Hematopoietic multipotent progenitor cell treated with erythropoietin and hydrocortisone succinate and interleukin-3 and kit ligand, for 6 days (in vitro differentiated cells): ENCODE measurements at places on chromosomes 6 and 20.

DNA sequence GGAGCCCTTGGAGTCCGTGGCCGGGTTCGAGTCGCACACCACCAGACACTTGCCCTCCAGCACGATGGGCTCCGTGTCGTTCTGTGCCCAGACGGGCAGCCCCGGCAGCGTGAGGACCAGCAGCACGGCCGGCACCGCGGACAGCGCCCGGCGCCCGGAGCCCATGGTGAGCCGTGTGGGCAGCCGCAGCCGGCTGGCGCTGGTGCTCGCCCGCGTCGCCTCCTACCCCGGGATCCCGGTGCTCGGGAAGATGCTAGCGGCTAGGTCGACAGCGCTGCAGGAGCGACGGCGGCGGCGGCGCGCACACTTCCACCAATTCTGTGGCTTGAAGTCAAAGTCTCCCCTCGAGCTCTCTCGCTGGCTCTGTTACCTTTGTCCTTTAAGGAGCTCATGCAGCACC, 1.3 kb downstream of the CBLN4 start:
- no peak for DNase-seq

- DNase-seq, result peak; percentile 57
Measured at GRCh38 chr20:25865715-25866656, 169.3 kb upstream of the ZNF337 start.

- DNase-seq, result no peak
Measured at GRCh38 chr20:50848341-50848808, 53.5 kb downstream of the BCAS4 start.

DNA sequence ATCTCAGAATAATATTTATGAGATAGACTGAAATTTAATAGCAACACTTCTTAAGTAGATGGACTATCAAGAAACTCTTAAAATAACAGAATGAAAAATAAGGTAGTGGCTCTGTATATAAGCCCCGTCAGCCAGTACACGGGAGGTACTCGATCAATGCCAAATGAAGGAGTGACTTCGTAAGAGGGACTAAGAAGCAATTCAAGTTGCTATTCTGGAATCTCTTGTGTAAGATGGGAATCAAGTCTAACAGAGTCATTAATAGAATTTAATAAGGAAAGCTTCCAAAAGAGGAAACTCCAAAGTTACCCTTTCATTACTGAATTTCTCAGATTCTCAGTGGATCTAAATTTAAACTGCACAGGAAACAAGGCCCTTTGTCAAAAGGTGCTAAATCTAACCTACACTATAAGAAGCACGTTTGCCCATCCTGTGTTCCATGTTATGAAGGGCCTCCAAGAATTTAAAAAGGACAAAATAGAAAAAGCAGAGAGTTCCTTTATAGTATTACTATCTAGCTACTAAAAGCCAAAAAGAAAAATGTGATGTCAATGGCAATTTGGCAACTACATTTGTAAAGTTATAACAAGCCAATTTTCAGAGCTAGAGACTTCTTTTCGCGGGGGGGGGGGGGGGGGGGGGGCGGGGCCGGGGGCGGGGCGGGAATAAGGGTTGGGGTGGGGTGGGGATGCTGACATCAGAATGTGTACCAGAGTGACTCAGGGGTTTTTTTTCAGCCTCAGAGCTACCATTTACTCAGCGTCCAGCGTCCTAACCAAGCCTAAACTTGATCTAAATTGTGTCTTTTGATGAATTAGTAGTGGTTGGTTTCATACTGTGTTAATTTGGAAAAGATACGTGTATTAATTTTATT, 200.6 kb downstream of the GMPR start:
- DNase-seq, result peak; percentile 40

DNA sequence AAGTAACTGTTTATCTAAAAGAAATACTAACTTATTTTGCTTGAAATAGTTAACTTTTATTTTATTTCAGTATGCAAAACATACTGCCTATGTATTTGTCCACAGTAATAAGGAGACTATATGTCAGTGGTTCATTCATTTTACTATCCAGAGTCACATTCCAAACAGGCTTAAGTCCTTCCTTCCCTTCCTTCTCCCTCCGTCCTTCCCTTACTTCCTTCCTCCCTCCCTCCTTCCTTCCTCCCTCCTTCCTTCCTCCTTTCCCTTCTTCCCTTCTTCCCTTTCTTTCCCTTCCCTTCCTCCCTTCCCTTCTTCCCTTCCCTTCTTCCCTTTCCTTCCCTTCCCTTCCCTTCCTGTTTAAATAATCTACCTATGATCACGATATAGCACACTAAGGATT, 899.2 kb downstream of the EYS start:
- DNase-seq, result no peak

DNA sequence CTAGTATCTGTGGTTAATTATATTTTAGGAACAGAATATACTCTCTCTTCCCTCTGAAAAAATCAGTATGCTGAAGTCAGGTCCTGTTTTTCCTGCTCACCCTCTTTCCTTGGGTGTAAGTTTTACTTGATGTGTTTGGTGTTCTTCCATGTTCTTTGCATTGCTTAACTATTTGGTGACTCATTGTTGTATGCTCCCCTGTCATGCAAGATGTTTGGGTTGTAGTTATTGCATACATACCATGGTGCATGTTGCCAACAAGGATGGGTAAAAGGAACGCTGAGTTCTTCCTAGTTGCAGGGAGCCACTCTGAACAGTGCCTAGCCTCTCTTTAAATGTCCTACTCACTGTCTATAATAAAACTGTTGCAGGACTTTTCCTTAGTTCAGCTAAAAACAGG, 207.9 kb upstream of the LAMP5 start:
- DNase-seq, result no peak

DNA sequence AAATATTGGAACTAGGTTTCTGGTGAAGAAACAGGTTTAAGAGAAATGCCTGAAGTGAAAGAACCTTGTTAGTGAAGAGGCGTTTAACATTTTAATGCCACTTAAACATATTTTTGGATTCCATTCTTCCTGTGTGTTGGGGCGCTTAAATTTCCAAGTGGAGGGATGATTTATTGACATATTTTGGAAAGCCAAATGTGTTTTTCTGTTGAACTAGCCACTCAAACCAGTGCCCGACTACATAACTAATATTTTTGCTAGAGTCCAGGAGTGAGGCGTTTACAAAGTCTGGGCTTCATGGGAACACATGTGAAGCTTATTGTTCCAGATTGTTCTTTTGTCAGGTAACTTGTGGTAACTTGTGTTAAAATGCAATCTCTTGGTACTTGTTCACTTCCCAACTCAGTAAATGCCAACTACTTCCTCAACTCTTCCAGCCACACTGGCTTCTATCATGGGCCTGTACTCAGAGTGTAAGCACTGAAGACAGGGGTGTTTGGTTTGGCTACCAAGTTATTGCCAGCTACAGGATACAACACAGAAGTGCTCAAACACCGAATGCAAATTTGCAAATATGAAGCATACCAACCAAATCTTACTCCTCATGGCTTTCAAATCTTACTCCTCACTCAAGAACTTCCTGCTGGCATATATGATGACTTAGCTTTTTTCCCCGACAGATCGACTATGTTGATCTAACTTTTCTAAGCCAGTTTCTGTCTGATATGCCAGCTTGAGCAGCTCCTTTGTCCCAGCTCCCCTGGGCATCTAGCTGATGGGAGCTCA, 2.0 kb upstream of the ZNFX1 start:
- DNase-seq, result no peak

- peak; percentile 91 for DNase-seq
Measured at GRCh38 chr20:5205348-5206210, 78.8 kb downstream of the CDS2 start.

DNA sequence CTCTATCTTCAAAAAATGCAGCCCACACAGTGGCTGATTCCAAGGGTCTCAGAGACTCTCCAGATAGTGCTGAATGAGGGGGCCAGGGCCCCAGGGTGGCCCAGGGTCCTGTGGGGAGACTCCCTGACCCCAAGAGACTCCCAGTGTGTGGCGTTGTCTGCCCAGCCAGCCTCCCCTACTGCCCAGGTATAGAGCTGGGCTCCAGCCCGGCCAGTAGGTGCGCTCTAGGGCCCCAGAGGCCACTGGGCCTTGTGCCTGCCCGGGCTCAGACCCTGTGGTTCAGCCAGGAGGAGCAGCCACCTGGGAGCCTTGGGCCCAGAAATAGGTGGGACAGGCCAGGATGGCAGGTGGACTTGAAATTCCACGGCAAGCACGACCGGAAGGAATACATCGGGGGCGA, 30.3 kb upstream of the GATA5 start:
- DNase-seq, result no peak

DNA sequence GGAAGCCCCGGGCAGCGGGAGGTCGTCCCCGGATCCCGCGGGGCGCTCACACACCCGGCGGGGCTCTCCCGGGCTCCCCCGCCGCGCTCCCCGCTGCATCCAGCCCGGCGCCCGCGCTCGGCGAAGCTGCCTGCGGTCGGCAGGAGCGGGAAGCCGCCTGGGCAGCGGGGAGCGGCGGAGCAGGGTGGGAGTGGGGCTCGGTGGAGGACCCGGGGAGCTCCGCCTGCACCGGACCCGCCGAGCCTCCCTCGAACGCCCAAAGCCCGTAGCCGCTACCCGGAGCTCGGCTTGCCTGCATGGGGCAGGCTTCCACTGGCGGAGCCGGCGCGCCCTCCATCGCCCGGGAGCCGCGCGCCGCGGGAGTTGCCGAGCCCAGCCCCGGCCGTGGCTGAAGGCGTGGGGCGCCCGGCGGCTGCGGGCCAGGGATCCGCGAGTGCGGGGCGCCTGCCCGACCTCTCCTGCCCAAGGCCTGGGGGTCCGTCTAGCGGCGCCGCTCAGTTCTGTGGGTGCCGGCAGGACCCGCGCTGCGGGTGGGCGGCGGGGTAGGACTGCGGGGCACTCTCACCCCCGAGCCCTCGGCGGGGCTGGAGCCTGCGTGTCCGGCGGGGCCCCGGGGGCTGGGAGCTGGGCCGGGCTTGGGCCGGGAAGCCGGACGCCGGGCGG, 671 bp downstream of the CDH4 start:
- DNase-seq, result no peak

- DNase-seq, result no peak
Measured at GRCh38 chr6:100210137-100211117, 216.4 kb upstream of the MCHR2 start.

- no peak for DNase-seq
Measured at GRCh38 chr6:139925894-139926641, 551.6 kb upstream of the CITED2 start.

GRCh38 chr20:50250679-50251382, 60.2 kb downstream of the CEBPB start:
- DNase-seq, result no peak

- DNase-seq, result peak; percentile 19
Measured at GRCh38 chr20:36548006-36548315, 6.6 kb downstream of the MYL9 start.

GRCh38 chr6:29147074-29147473, 23.6 kb upstream of the OR2J2 start:
- DNase-seq, result no peak

- no peak for DNase-seq
Measured at GRCh38 chr6:142932889-142933288, 12.1 kb downstream of the HIVEP2 start.

GRCh38 chr20:5400164-5400762, 83.5 kb upstream of the PROKR2 start:
- peak; percentile 58 for DNase-seq

GRCh38 chr20:59404749-59405148, 104.3 kb downstream of the EDN3 start:
- no peak for DNase-seq

- peak; percentile 23 for DNase-seq
Measured at GRCh38 chr6:130381459-130382380, 15.9 kb downstream of the TMEM200A start.

- no peak for DNase-seq
Measured at GRCh38 chr6:2266031-2266795, 20.8 kb upstream of the GMDS start.

- DNase-seq, result no peak
Measured at GRCh38 chr6:109484122-109484521, 1.1 kb upstream of the ZBTB24 start.

DNA sequence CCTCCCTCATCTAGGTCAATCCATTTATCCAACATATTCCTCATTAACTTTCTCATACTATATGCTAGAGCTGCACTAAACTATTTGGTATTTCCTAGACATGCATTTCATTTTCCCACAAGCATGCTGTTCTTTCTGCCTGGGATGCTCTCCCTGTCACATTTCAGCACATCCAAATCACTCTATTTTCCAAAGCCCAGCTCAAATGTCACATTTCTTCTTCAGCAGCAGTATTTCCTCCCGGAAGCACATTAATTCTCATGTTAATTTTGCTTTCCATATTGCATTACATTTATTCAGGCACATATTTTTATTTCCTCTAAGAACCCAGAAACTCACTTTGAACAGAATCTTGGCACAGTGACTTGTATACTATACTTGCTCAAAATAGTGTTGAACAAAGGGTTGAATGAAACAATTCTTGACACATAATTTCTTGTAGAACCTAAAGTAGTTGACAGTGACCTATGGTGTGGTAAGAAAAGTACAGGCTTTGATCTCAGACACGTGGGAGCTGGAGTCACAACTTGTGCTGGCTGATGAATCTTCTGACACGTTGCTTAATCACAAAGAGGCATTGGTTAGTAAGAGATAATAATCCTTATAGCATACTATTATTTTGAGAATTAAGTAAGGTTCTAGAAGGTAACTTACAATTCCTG, 30.8 kb upstream of the CD2AP start:
- no peak for DNase-seq

GRCh38 chr6:3898265-3898994, 49.3 kb downstream of the FAM50B start:
- no peak for DNase-seq

DNA sequence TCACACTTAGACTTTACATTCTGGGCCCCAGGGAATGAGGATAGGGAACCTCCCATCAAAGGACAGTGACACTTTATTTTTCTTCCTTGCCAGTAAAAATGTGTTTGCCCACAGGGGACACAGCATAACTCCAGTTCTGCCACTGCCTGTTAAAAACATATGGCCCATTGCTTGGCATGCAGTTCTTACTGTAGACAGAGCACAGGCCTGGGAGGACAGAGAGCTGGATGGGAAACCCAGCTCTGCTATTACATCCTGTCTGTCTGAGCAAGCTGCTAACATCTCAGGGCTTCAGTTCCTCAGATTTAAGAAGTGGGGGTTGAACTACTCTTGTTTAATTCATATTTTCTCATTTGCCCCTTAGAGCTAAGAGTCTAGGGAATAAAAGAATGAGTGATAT, 120.2 kb downstream of the AKAP7 start:
- no peak for DNase-seq

GRCh38 chr6:125913864-125914351, 42.7 kb upstream of the HINT3 start:
- DNase-seq, result no peak
